ENCODE measurements at places on chromosomes 2 and 18.

DNA sequence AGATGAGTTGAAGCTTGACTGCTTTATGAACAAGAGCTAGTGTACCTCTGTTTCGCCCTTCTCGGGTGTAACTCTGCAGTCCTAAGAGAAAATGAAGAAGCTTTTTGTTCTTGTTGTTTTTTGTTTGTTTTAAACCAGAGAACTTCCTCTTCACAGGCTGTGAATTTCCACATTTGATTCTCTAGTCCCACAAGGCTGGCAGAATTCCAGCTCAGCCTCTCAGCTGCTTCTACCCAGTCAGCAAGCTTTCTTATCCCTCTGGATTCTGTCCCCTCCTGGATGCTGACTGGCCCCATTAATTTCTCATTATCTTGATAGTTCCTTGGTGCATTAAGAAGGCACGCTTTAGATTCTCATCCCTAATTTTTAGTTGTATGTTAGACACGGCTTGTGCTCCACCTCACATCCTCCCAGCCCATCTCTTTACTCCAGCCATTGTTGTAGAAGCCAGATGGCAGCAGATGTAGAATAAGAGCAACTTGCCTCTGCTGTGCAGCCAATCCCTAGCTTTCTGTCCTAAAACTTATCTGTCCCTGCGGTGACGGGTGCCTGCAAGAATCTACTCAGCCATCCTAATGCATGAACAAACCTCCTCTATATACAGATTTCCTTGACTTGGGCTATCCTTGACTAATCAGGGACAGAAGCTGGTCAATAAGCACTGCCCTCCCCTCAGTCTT lies 12.3 kb upstream of the RESP18 start:
- peak; percentile 57 for DNase-seq

DNA sequence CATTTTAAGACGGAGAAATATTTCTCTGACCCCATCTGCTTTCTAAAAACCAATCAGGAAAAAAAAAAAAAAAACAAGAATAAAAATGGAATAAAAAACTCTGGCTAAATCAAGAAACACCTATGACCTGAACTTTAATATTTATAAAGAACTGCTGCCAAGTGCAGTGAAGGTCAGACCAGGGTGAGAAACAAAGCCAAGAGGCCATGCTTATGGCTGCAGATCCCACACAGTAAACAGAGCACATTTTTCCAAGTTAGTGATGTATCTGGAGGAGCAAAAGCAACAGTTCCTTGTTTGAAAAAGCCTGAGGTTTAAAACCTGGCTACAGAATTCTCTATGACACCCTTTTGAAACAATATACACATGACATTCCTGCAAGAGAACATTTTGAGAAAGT lies 242.3 kb downstream of the SRBD1 start:
- no peak for DNase-seq

DNA sequence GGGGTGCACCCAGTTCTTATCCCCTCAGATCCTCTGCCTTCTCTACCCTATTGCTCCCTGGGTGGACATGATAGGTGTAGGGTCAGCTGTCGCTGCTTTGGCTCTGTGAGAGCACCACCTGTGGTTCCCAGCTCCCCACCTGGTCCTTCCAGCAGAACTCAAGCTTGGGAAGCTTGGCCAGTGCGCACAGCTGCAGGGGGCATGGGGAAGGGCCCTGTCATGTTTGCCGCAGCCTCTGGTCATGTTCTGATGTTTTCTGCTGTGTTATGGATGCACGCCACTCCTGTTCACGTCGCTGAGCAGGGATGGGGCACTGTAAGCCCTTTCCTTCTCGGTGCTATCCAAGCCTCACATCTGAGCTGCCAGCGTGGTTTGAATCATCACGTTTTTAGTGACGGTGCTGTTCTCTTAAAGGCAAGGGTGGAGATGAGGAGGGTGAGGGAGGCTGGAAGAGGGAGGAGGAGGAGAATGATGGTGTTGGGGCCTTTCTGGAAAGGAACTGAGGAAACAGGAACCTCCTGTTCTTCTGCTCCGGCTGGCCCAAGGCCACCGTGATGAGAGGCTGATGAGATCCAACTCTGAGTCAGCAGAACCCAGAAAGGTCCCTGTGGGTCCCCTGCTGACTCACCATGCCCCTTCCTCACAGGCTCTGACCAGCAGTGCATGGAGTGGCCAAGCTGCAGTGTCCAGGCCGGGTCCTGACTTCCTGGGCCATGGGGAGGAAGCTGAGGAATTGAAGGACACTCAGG lies 78.0 kb downstream of the LIPG start:
- DNase-seq, result peak; percentile 50

GRCh38 chr2:65458999-65459398 lies 26.6 kb upstream of the SPRED2 start:
- DNase-seq, result no peak

DNA sequence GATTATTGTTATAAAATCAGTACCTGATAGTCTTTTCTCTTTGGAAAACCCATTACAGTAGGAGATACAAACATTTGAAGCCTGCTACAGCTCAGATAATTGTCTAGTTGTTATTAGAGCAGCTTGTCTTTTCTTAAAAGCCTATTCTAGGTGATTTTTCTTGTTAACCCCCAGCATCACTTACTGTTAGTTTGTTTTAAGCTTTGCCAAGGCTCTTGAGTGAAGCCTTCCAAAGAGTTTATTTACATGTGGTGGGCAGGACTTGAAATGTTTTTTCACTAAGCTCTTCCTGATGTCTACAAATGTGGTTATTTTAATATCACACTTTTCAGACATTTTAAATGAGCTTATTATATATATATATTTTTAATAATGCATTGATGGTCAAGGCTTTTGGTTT lies 791.3 kb downstream of the PLCL1 start:
- no peak for DNase-seq

DNA sequence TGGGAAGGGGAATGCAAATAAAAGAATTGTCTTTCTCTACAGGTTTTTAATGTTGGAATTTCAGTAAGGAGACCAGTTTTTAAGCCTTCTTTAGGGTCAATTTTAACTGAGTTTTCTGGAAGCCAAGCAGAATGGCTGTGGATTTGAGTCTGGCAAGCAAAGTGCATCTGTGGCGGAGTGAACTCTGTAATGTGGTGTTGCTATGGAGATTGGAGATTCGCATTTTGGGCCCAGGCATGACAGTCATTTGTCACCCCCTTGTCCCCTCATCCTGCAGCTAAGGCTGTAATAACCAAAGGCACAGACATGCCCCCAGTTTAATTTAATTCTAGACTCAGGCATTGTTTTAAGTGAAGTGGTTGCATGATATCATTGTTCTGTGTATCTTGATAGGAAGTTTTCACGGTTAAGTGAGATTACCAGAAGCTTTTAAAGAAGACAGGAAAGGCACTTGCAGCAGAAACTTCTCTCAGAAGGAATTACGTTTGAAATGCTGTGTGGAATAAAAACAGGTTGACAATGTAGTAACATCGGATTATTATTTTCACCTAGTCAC lies 30.6 kb downstream of the ARMC9 start:
- DNase-seq, result no peak

DNA sequence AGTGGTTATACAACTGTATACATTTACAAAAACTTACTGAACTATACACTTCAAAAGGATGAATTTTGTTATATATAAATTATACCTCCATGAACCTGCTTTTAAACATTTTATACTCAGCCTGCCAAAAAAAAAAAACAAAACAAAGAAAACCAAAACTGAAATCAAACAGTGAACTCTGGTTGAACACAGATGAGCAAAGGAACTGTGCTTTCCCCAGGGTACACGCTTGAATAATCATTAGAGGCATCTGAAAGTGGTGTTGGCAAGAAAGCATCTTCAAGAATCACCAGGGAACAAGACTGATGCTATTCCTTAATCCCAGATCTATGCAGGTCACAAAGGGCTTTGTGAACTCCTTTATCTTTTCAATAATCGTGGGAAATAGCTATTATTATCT lies 77.0 kb upstream of the LYPD1 start:
- no peak for DNase-seq

DNA sequence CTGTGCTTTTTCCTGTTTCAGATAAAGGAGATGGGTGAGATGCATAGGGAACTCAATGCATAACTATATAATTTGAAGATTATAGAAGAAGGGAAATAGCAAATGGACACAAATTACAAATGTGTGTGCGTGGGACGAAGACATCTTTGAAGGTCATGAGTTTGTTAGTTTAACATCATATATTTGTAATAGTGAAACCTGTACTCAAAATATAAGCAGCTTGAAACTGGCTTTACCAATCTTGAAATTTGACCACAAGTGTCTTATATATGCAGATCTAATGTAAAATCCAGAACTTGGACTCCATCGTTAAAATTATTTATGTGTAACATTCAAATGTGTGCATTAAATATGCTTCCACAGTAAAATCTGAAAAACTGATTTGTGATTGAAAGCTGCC lies 16.4 kb upstream of the MSH2 start:
- DNase-seq, result no peak

- no peak for DNase-seq
Measured at GRCh38 chr18:36593001-36593400, 235.8 kb downstream of the TPGS2 start.

DNA sequence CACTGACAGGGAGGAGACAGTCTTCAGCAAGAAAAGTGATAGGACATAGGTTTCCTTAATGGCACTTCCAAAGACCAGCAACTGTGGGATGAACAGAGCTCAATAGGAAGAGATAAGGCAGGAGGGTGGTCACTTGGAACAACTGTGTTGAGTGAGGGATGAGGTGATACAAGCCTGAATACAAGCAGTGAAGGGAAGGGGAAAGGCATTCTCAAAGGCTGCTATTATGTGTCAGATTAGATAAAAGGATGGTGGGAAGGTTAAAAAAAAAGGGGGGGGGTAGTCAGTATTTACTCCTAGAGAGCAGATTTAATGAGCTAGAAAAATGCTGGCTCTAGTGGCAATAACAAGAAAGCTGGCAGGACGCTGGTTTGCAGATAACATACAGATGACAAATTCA lies 25.7 kb downstream of the CCBE1 start:
- DNase-seq, result no peak

GRCh38 chr18:28715206-28715605 lies 538.3 kb upstream of the CDH2 start:
- DNase-seq, result no peak

- no peak for DNase-seq
Measured at GRCh38 chr2:217199255-217199630, 339.4 kb upstream of the TNP1 start.

DNA sequence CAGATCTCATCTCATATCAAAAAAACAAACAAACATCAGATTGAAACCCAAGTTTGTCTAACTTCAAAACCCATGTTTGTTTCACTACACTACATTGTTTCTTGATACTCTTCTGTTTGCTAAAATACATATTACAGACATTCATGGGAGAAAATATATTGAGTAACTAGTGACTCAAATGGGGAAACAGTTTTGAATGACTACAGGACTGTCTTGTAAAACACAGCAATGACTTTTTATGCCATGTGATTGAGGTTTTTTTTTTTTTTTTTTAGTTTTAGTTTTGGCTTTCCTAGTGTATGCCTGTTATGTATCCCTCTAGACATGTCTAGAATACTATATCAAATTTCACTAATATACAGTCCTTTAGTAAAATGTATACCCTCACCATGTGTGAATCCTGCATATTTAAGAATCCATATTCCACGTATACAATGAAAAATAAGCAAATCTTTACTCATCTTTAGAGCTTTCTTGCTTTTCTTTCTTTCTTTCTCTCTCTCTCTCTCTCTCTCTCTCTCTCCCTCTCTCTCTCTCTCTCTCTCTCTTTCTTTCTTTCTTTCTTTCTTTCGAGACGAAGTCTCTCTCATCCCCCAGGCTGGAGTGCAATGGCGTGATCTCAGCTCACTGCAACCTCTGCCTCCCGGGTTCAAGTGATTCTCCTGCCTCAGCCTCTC lies 46.6 kb upstream of the SERTAD2 start:
- no peak for DNase-seq

DNA sequence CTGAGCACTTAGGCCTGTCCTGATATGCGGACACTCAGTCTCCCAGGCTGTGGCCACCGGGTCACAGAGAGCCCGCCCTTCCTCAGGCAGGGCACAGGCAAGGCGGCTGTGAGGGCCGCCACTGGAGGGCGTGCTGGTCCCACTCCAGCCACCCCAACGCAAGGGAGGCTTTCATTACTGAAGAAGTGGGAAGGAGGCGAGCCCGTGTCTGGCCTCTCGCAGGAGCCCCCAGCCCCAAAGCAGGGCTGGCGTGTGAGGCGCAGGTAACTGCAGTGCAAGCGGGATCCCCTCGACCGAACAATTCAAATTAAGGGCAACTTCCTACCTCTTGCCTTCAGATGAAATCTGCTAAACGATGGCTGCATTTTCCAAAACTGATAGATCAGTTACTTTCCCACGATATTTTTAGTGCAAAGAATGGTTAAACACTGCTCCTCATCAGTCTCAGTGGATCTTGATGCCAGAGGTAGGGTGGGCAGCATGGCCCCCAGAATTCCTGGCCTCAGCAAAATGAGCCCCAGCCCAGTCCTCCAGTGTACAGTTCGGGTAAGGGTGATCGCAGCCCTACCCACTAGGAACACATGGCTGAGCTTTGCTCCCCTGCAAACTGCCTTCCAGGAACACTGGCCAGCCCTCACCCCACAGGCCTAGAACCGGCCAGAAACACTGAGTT lies 97.2 kb downstream of the SEPTIN10 start:
- no peak for DNase-seq

DNA sequence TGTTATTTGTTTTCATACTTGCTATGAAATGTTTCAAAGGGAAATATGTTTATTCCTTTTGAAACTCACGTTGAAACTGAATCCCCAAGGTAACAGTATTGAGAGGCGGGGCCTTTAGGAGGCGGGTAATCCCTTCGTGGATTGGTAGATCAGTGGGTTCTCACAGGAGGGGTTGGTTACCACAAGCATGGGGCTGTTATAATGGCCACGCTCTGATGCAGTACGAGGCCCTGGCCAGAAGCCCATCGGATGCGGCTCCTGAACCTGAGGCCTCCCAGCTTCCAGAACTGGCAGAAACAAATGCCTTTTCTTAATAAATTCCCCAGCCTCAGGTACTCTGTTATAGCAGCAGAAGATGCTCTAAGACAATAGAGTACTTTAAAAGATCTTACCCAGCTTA lies 135.7 kb downstream of the ASB1 start:
- no peak for DNase-seq

- no peak for DNase-seq
Measured at GRCh38 chr18:35324926-35325655, 19.1 kb downstream of the ZNF24 start.

DNA sequence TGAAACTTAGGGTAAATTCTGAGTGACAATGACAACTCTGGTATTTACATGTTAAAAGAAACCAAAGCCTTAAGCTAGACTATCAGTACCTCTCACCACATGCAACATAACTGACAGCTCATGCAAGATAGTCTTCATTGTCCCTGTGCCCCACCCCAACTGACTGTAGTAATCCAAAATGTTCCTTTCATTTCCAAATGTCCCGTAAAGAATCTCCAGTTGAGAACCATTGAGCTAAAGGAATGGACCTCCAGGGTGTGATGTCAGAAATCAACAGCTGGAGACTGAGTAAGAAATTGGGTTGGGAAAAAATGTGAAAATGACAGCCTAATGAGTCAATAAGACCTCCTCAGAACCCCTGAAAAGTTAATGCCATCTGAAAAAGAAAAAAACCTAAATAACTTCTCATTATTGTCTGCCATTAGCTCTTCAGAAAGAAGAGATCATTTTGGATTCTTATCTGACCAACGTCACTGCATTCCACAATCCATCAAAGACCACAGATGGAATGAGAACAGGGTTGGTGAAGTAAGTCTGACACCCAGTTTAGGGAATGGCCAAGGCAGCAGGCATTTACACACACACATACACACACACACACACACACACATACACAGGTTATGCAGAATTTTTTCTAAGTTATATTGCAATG lies 51.7 kb upstream of the ACVR2A start:
- no peak for DNase-seq

GRCh38 chr2:67877301-67877700 lies 185.5 kb downstream of the C1D start:
- DNase-seq, result no peak

GRCh38 chr2:151623631-151624030 lies 110.6 kb downstream of the NEB start:
- no peak for DNase-seq

GRCh38 chr2:234212534-234212933 lies 162.0 kb downstream of the SPP2 start:
- DNase-seq, result no peak

All from right cardiac atrium (tissue), 5 donors.